Retina (tissue), 1 donor: ENCODE measurements at places on chromosomes 1 and 21.

GRCh38 chr1:9093091-9093490, 23.7 kb upstream of the SLC2A5 start:
- no peak for DNase-seq

DNA sequence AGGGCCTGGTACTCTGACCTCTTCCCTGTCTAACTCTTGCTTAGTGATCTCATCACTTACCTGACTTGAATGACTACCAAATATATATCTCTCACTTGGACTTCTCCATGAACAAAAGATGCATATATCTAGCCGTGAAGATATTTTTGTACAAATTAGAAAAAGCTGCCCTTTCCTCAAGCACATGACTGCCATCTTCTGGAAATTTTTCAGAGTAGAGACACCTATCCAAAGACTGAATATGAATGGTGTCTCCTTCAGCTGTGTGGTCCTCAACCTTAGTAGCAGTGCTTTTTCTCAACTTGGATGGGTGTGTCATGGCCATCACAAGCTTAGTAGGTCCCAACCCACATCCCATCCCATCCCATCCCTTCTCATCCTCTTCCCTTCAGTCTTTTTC, 142.3 kb downstream of the DNM3 start:
- no peak for DNase-seq

DNA sequence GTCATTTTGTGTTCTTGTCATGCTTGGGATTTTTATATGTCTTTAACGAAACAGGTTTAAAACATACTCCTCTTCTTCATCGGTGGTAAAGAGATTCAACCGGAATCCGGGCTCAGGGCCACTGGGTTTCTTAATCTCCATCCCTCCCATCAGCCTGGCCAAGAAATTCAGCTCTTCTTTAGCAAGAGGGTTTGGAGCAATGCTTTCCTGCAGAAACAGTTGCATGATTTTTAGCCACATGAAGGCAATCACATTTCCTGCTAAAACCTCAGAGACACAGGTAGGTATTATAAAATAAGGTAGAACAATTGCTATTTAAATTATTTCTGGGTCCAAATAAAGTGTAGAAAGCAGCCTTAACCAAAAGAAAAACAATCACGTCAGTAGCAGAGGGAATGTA, 22.7 kb upstream of the LSM10 start:
- DNase-seq, result no peak

GRCh38 chr1:205275133-205275532, 46.4 kb downstream of the NUAK2 start:
- DNase-seq, result no peak

DNA sequence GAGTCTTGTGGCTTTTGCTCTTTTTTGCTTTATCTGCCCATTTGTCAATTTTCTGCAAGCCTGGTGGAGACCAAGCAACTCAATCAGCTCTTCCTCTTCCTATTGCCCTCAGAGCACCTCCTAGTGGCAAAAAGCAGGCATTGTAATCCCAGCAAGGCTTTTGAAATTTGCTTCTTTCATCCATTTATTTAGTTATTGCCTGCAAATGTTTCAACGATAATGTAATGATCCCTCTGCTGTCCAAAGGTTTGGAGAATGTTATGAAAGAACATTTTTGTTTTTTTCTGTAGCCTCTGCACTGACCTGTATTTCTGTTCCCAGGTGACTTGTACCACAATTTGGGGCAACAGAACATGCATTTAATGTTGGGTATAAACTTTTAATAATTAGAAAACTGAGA, 127.8 kb downstream of the GABPA start:
- no peak for DNase-seq
